ENCODE measurements at places on chromosomes 3 and 15.

GRCh38 chr3:69309814-69310213 is 76.1 kb downstream of the FRMD4B start:
- no peak for DNase-seq

DNA sequence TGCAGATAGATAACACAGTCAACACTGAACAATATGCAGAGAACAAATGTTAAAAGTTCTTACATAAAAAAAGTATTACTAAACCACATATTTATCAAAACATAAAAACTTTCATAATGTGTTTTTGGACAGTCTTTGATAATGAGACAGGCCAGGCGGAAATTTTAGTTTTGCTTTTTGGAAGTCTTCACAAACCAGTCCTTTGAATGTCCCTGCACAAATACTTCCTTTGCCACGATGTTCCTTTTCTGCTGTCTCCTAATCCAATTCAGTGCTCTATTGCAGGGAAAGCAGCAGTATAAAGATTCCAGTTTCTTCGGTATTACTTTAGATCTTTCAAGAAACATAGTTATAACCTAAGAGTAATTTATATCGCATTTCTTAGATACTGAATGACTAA is 135.9 kb downstream of the TBL1XR1 start:
- no peak for DNase-seq

DNA sequence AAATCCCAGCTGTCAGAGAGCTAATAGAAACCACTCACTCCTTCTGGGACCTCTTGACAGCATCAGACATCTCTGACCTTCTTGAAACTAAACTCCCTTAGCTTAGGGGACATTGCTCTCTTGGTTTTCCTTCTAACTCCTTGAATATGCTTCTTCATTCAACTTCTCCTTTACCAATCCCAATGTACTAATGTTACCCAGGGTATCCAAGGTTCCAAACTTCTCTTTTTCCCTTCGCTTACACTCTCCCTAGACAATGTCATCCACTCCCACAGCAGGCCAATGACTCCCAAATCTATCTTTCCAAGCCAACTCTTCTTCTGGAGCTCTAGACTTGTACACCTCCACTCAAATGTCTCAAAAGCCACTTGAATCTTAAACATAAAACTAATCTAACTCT is 14.6 kb downstream of the HEXA start:
- no peak for DNase-seq

- DNase-seq: no peak
These were observed 34.4 kb downstream of the RYK start for GRCh38 chr3:134216191-134216764.

DNA sequence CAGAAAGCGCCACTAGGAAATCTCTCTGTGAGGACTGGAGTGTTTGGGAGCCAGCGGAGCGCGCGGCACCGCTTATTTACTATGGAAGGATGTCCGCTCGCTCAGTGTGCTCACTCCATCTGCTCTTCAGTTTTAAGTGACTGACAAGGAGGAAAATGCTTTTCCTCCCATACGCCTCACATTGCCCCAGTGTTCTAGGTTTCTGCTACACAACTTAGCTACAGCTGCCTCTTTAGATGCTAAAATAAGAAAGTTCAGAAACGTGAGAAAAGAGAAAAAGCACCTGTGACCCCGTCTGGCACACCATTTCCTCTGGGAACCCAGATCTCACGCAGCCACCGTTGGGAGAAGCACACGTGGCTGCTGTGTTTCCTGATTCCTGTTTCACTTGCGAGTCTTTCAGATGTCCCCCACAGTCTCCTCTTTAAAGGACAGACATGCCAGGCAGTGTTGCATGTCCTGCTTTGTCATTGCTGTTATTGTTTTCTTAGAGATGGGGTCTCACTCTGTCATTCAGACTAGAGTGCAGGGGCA is 11.7 kb upstream of the MUSTN1 start:
- no peak for DNase-seq

DNA sequence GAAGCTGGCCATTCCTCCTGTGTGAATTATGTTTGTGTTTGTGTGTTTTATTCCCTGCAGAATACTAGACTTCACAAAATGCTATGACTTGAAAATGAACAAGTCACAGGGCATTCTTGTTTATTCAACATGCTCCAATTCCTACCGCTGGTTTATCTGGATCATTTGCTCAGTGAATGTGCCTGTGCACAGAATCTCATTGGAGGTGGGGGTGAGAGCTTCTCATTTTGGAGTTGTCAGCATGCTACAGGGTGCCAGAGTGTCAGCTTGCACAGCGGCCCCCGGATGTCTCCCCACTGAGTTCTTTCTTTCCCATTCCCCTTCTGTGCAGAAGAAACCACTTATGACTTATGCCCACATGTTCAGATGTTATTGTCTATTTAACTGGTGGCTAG is 428.7 kb downstream of the ROBO2 start:
- peak; percentile 32 for DNase-seq

GRCh38 chr3:172321035-172321434 is 127.2 kb downstream of the GHSR start:
- DNase-seq: no peak
